Posterior vena cava (tissue), 2 donors: ENCODE measurements at places on chromosomes 2 and 18. TPM values are rescaled to one million over a fixed set of nuclear protein-coding genes. Genes with fewer than 3 reads are reported as not detected.

SULT1C3 gene
- not detected for total RNA-seq

CD207 gene
- 0.42 TPM for total RNA-seq

KANSL1L gene
- 25.7 TPM for total RNA-seq

MC5R gene
- not detected for total RNA-seq

SLC4A3 gene
- total RNA-seq = 10.1 TPM

ASXL3 gene
- 5.0 TPM for total RNA-seq

RESP18 gene
- not detected for total RNA-seq

SP140 gene
- 4.5 TPM for total RNA-seq

TCF7L1 gene
- 23.1 TPM for total RNA-seq

ST6GAL2 gene
- 43.0 TPM for total RNA-seq

RALBP1 gene
- 50.4 TPM for total RNA-seq

FNDC4 gene
- total RNA-seq = 11.7 TPM

MFSD2B gene
- total RNA-seq = not detected

GRCh38 chr2:120385355-120386127, 39.6 kb downstream of the INHBB start:
- peak; percentile 19 for DNase-seq

- DNase-seq = no peak
These were observed 283.9 kb upstream of the SIX2 start for GRCh38 chr2:45293182-45293581.

DNA sequence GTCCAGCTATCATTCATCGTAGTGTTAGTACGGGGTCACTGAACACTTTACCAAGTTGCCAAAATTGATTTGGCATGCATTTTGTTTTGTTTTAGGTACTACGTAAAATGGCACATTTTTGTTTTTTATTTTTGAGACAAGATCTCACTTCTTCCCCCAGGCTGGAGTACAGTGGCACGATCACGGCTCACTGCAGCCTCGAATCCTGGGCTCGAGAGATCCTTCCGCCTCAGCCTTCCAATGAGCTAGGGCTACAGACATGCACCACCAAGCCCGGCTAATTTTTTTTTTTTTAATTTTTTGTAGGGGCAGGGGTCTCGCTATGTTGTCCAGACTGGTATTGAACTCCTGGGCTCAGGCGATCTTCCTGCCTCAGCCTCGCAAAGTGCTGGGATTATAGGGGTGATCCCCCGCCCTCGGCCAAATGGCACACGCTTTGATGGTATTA, 786 bp downstream of the TAF1B start:
- no peak for DNase-seq

DNA sequence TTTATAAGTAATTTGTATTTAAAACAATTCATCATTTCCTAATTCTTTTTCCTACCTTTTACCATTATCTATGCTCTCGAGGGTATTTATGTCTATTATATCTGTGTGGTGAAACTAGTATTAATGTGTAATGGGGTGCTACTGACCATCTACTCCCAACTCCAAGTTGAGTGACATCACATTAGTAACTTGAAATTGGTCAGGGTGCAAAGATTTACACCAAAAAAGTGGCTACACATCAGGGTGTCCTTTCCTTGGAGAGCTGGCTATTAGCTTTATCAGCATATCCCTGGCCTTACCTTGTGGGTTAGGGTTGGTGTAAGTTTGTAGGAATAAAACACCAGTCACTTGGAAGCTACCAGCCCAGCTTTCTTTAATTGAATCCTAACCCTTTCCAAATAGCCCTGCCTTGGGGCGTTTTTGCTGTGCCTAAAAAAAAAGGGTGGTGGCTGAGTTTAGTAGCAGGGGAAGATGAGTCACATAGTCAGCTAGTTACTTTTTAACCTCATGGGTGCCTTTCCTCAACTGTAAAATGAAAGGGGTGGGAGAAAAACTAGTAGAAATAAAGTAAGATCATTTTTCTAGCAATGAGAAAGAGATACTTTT, 14.0 kb downstream of the ANXA4 start:
- no peak for DNase-seq

GRCh38 chr18:33558529-33558928, 19.5 kb upstream of the ASXL3 start:
- DNase-seq = no peak

GRCh38 chr2:17966798-17967197, 88.3 kb downstream of the KCNS3 start:
- no peak for DNase-seq

GRCh38 chr2:160482673-160483072, 10.9 kb downstream of the RBMS1 start:
- no peak for DNase-seq

DNA sequence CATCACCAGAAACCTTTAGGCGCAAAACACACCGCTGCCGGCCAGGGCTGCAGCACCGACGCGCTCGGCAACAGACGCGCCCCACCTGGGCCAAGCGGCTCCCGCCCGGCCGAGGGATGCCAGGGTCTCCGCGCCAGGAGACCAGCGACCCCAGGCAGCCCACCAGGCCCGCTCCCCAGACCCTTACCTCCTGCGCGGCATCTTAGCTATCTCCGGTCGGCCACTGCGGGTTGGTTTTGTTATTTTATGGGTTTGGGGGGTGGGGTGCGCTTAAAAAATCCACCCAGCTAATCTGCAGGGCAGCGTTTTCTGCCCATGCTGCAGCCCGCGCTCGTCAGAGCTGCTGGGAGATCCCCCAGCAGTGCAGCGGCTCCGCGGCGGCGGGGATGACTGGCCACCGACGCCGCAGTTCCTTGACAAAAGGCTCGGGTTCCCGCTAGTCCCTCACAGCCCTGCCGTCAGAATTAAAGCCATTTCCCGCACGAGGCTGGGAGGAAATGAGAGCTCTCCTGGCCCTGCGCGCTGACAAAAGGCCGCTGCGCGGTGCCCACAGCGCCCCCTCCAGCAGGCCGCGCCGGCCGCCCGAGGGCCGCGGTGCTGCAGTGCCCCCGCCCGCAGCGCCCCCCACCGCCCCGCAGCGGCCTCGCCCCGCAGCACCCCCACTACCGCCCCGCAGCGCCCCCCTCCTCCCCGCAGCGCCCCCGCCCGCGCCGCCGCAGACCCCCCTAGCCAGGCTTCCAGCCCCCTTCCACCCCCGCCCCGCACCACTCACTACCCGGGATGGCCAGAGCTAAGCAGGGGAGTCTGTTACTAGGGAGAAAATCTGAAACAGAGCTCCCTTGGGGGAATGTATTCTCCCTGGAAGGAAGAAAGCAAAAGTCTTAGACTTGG, at the start of gene ADD2:
TSS of gene ADD2 (minus strand) at position 502 of the 891 bp plus-strand sequence. CDS start 61,792 bp downstream, outside the sequence.
- peak; percentile 81 for DNase-seq

- no peak for DNase-seq
These were observed 49.6 kb downstream of the GALNT14 start for GRCh38 chr2:31088504-31089195.

DNA sequence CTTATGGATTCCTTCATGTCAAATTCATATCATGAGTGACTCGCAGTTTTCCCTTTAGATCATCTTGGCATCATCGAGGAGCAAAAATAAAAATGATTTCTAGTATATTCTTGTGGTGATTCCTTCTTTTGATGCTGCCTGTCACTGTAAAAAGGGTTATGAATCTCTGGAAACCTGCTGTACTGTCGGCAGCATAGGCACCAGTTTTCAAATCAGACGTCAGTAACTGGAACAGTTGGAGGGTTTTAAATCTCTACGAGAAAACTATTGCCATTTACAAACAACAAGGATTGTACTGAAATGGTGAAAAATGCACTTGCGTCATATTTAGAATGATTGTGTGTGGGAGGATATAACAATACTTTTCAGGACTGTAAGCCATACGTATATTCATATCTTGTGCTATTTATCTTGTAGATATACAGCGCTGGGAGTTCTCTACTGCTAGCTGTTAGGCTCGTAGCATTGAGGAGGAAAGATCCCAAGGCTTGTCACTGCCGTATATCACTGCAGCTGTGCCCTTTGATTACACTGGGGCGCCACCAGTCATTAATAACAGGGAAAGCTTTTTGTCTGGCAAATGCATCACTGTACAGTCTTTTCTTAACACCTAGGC, 320.7 kb downstream of the MTX2 start:
- DNase-seq = no peak

DNA sequence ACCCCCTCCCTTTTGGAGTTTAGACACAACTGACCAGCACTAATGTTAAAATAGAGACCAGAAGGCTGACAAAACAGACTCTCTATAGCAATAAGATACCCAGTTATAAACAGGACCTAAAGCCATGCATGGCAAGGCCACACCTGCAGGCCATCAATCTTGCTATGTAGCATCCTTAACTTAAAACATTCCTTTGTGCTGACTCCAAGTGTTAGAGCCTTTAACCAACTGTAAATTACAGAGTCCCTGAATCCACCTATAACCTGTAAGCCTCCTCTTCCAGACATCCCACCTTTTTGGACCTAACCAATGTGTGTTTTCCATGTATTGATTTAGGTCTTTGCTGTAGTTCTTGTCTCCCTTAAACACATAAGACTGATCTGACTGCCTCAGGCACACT, 17.9 kb downstream of the ANKMY1 start:
- DNase-seq = peak; percentile 22

DNA sequence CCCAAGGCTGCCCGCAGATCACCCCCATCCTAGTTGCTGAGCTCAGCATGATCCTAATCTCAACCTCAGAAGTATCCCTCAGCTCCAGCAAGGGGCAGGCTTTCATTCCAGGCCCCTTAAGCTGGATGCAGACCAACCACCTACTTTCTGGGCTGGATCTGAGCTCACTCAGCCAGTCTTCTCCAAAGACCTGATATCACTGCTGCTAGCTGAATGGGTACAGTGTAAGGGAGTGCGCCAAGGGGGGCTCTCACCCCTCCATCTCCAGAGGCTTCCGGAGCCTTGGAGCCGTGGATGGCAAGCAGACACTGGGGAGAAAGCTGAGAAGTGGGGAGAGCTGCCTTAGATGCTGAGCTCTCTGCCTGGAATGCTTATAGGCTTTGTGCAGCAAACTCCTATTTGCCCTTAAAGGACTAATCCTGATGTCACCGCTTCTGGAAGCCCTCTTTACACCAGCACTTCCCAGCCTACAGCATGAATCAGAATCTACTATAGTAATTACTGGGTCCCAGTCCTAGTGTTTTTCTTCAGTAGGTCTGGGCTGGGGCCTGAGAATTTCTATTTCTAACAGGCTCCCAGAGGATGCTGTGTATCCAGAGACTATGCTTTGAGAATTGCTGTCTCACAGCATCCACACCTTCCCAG, 31.0 kb downstream of the GYPC start:
- DNase-seq = peak; percentile 55

DNA sequence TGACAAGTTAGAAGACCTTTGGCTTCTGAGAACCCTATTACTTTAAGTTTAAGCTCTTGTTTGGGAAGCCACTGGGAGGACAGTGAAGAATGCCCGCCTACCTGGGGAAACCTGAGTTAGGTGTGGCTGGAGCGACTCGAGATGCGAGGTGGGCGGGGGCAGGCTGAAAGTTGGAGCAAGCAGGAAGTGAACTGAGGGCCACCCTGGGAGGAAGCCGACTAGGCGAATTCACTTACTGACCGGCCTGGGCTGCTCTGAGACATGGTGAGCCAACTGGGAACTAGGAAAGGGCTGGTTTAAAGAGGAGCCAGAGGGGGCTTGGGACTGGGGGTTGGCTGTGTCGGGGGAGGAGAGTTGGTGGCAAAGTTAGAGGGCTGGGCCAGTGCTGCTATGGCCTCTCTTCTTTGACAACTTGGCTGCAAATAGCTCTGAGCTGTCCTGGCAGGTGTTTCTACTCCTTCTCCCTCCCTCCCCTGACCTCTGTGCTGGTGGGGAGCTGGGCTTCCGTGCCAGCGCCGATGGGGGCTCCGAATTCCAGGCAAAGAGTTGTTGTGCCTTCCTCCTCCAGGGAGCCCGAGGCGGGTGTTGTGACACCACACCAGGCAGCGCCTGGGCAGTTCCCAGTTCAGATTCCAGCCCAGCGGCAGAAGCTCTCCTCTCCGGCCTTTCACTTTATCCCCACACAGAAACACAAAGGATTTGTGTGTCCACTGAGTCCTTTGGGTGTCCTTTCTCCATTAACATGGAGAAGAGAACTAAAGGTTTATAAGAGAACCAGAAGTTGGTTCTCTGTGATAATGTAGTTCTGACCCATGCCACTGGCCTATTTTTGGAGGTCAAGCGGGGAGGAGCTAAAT, at the start of gene VAMP8:
TSS of gene VAMP8 (plus strand) at position 201 of the 857 bp plus-strand sequence. CDS start at position 262, 61 bp downstream.
- DNase-seq = no peak

GRCh38 chr2:129829588-129829987, 149.9 kb upstream of the RAB6C start:
- no peak for DNase-seq

- peak; percentile 86 for DNase-seq
These were observed at the start of gene CLIP4 for GRCh38 chr2:29114946-29115609. Gene CLIP4 (plus strand): TSS chr2:29115415. CDS start chr2:29121389, 5,974 bp downstream.

- DNase-seq = no peak
These were observed 74.7 kb downstream of the MERTK start for GRCh38 chr2:111972955-111973565.

DNA sequence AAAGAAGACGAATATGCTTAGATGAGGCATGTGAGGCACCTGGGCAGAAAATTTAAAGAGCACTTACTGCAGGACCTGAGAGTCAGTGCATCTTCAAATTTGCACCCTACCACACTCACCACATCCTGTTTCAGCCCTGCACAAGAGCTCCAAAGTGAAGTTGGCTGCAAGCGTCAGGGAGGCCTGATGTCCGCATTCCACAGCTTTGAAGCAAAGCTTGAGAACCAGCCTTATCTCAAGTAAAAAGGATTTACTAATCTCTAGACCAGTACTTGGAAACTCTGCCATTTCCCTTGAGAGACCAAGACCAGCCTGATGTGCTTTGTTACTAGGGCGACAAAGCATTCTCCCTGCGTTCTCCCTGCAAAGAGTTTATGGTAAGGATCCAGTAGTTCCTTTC, 3.4 kb upstream of the ASNSD1 start:
- no peak for DNase-seq

DNA sequence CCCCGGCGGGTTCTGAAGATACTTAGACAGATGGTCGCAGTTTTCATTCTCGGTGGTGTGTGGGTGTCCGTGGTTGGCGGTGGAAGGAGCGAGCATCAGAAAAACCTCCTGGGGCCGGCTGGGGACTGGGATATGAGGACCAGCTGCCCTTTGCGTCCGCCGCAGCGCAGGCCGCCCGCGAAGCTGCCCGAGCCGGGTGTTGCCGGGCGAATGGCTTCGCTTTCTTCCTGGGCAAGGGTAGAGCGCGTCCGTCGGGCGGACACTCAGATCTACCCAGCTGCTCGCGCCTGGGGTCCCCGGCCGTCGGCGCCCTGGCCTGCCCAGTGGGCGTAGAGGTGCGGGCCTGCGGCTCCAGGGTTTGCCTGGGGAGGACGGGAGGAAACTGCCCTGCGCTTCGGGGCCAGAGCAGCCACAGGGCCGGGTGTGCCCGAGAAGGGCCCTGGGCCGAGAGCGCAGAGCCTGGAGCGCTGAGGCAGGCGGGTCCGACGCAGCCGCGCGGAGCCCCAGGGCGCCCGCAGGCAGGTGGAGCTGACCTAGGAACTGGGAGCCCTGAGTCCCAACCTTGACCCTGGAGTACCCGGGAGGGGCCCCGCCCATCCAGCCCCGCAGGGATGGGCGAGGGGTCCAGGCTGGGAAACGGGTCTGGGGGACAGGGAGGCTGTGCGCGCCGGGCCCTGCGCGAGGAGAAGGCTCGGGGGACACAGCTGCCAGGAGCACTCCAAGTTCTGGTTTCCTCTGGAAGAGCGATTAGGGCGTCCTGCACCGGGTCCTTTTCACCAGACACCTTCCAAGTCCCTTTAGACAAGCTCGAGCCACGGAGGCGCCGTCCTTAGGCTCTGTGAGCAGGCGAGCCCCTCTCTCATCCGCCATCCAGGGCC, 1.3 kb downstream of the TWIST2 start:
- no peak for DNase-seq

GRCh38 chr2:164714471-164714870, 93.2 kb upstream of the GRB14 start:
- DNase-seq = no peak
